ENCODE measurements at places on chromosomes 1 and 21.

GRCh38 chr1:226529891-226530290 is 18.7 kb upstream of the STUM start:
- no peak for DNase-seq

- no peak for DNase-seq
These were observed 8.8 kb upstream of the PEAR1 start for GRCh38 chr1:156884560-156885184.

DNA sequence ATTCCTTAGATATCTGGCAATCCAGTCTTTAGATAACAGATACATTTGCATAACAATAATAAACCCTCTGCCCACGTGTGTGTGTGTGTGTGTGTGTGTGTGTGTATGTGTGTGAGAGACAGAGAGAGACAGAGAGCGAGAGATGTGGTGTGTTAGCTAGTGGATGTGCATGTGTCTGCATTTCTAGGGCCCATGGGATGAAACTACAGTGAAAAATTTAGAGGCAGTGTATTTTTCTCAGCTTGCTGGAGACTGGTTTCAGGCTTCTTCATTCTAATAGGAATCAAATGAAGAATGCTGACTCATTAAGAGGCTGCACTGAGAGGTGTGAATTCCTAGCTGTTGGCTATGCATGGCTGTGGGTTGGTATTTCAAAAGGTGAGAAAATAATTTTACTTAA is 303.2 kb downstream of the LMX1A start:
- DNase-seq, result no peak

GRCh38 chr1:201717286-201717685 is 111.7 kb upstream of the IPO9 start:
- DNase-seq, result no peak

DNA sequence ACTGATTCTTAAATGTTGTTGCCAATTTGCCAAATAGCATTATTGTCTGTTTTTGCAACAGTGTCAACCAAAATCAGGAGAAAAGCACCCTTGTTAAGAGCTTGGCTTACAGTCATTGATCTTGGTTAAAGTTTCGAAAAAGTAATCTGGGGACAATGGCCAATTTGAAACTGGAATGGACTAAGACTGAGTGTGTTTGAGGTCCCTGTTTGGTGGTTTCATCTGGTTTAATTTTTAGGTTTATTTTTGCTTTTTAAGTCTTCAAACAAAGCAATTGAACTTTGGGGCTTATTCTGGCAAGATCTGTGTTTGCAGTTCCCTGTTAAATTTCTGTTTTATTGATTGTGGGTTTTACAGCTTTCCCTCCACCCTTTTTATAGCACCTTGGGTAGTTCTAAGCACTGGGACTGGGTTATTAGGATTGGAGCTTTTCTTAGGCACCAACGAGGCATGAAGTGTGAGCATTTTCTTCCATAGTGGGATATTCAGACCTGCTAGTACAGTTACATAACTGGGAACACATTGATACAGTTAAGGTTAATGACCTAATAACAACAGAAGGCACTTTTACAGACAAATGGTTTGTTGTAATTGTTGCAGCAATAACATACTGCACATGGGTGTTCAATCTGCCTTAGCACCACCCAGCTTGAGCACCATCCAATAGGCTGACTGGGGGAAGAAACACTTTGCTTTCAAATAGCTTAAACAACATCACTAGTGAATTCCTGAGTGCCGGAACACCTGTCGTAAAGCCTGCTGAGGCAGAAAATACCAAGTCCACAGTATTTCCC is 40.6 kb upstream of the MAP10 start:
- DNase-seq, result no peak

DNA sequence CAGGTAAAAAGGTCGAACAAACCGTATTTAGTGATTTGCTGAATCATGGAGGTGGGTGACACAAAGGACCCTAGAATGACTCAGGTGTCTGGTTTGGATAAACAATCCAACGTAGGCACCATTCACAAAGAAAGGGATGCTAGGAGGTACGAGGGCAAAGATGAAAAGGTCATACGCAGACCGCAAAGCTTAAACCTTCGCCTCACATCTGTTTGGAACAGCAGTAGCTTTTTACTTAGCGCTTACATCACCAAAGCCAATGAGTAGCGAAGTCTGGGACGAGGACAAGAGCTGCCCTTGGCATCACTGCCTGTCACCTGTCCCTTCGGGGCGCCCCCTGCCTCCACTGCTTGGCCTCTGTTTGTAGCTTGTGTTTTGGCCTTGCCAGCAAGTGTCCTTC is 350.2 kb downstream of the SMYD3 start:
- no peak for DNase-seq

GRCh38 chr1:88060112-88060673 is 623.9 kb upstream of the PKN2 start:
- DNase-seq, result no peak

DNA sequence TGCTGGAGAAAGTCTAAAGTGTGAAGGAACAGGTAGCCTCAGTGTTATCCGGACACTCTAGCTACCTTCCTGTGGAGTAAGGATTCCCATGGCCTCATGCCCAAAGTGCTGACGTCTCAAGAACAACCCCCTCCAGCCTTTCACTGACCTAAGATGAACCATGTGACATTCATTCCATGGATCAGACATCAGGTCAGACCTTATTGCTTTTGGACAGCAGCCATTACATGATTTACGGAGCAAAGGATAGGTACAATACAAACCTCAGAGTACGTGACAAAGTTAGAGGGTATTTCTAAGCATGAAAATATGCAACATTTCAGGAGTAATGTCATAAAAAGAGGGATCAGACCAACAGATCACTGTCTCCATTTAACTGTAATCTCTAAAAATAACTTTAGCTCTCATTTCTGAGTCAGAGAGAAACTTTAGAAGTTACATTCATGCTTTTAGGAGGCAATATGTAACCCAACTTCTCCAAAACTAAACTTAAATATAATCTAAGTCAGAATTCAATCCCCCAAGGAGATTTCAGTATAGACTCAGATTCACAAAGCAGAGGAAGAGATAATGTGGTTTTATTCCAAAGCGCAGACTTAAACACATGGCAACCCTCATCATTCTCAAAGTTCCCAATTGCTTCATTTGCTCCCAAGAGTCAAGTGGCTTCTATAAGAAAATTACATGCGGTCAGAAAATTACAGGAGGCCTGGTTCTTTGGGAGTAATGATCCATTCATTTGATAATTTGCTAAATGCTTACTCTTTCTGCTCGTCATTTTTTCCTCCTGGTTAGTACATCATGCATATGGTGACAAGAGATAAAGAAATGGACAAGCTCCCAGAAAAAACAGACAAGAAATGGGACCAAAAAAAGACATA is 280.4 kb downstream of the SETD4 start:
- peak; percentile 66 for DNase-seq

DNA sequence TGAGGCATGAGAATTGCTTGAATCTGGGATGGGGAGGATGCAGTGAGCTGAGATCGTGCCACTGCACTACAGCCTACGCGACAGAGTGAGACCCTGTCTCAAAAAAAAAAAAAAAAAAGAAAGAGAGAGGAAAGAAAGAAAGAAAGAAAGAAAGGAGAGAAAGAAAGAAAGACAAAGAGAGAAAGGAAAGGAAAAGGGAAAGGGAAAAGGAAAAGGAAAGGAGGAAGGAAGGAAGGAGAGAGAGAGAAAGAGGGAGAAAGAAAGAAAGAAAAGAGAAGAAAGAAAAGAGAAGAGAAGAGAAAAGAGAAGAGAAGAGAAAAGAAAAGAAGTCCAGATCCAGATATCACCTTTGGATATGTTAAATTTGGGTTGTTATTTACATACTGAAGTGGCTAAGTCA is 106.0 kb downstream of the DPYD start:
- no peak for DNase-seq

- DNase-seq, result no peak
These were observed 1.6 kb upstream of the QSOX1 start for GRCh38 chr1:180153032-180153431.

- no peak for DNase-seq
These were observed 141.0 kb downstream of the SDCCAG8 start for GRCh38 chr1:243396876-243397275.

DNA sequence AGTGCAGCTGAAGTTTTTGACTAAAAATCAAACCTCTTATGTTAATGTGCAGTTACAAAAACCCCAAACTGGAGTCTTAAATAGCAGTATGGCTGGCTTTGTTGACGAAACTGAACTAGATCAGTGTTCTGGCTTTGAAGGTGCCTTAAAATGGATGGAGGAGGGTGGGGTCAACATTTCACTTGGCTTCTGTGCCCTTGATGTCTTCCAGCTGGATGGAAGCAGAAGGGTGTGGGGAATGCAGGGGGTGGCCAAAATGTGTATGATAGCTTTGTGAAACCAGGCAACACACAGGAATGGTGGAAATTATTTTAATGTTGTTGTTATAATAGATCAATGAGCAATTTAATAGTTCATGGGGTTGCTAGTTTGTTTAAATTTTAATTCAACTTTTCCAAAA is 96.8 kb upstream of the C1orf105 start:
- no peak for DNase-seq

GRCh38 chr21:31915566-31915965 is 42.7 kb downstream of the HUNK start:
- DNase-seq, result no peak

DNA sequence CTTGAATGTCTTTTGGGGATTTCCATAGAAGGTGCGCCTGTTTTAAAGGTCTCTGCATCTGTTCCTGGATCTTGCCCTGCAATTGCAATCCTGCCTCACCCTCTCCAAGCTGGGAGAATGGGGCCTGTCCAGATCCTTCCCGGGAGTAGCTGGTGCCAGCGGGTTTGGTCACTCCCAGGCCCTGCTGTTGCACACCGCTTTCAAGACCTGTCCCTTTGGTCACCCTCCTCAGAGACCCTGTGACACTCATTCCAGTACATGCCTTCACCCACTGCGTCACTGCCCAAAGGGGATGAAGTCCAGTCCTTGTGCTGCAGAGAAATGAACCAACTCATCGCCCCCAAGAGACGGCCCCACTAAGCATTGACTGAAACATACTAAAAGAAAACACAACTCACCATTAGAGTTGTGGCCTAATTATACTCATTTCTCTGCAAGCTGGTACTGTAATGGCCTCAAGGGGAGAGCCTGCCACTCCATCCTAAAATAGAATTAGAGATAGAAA is 1.9 kb upstream of the IRF2BP2 start:
- no peak for DNase-seq

DNA sequence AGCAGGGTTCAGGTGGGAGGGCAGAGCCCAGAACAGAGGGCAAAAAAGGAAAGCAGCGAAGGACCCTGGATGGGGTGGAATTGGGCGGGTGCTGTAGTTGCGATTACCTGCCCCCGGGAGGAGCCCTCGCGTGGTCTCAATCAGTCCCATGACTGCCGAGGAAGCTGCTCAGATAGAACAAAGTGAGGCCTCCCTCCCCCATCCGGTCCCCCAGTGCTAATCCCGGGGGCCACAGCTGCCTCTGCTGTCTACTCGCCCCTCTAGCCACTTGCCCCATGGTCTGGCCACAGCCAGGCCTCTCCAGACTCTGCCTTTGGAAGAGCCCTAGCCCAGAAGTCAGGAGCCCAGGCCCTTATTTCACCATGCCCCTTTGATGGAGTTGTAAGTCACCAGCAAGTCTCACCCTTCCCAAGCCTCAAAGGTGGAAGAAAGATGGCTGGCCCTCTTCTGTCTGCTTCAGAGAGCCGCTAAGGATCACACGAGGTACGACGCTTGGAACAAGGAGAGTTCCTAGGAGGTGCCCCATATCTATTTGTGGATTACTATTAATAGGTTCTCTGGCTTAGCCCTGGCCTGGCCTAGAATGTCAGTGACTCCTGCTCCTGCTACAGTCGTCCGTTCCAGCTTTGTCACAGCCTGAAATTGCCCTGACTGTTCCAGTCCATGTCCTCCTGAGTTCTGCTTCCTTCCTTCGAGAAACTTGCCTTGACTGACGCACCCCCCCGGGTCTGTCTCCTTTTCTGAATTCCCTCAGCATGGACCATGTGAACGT is 16.4 kb downstream of the ECHDC2 start:
- peak; percentile 15 for DNase-seq

DNA sequence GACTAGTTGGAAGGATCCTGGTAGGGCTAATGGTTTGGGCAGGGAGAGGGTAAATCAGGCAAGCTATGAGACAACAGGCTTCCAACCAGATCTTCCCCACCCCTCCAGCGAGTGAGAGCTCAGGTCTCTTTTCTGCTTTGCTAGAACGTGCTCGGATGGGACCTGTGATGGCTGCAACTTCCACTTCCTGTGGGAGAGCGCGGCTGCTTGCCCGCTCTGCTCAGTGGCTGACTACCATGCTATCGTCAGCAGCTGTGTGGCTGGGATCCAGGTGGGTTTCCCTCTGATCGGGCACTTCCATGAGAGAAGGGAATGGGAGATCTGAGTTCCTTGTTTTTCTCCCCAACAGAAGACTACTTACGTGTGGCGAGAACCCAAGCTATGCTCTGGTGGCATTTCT is 14.0 kb upstream of the SARS1 start:
- DNase-seq, result no peak

GRCh38 chr1:217660353-217661062 is 29.4 kb downstream of the SPATA17 start:
- peak; percentile 57 for DNase-seq

- DNase-seq, result peak; percentile 64
These were observed 224.6 kb downstream of the FAF1 start for GRCh38 chr1:50735443-50735842.

- no peak for DNase-seq
These were observed 30.5 kb downstream of the EPHB2 start for GRCh38 chr1:22741118-22741517.

DNA sequence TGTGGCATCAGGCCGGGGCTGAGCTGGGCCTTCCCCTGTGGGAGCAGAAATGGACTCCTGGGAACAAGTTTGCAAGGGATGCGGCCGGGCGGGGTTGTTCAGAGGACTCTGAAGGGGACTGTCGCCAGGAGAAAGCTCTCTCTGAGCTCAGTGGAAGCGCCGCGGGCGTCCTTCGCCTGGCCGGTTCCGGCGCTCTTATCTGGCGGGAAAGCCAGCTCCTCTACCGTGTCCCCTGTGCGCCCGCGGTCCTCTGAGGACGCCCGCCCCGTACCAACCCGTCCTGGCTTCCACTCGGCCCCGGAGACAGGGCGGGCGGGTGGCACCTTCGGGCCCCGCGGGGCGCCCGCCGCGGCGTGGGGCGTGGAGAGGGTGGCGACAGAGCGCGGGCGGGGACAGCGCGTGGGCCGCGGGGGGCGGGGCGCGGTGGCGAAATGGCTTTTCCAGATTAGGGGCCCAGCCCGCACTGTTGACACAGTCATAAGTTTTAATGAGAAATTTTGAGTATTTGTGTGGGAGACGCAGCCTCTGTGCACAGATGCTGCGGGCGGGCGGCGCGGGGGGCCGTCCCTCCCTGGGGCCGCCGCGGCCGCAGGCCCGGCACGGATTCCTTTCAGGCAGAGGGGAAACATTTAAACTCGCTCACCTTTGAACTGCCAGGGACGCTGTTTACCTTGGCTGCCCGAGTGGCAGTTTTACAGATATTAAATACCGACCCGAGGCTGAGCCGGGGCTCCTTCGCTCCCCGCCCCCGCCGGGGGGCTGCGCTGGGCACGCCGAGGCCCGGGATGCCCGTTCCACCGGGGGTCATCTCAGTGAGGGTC is 70.2 kb downstream of the FOXD2 start:
- DNase-seq, result peak; percentile 19

GRCh38 chr1:215842905-215843304 is 275.8 kb downstream of the KCTD3 start:
- no peak for DNase-seq

DNA sequence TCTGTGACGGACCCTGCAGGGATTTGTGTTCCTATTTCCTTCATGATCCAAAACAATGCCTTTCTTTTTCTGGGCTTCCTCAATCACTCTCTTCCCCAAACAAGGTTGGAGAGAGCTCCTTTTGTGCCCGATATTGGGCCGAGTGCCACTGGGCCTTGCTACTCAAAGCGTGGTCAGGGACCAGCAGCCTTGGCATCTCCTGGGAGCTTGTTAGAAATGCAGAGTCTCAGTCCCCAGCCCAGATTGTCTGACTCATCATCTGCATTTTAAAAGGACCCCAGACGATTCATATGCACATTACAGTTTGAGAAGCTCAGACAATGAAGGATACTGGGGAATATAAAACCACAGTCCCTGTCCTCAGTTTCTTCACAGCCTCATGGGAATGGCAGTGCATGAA is 19.9 kb downstream of the ADORA1 start:
- DNase-seq, result no peak

Measured in adipocyte (in vitro differentiated cells).